Nephron progenitor cell (in vitro differentiated cells): ENCODE measurements at places on chromosomes 2 and 18.
A peak's percentile ranks its signal among the peaks of the same experiment; 100 is the strongest.

GRCh38 chr18:60188958-60189357 lies 183.6 kb downstream of the MC4R start:
- no peak for DNase-seq

GRCh38 chr2:58501371-58502160 lies 260.4 kb upstream of the FANCL start:
- no peak for DNase-seq

- no peak for DNase-seq
Observed at GRCh38 chr2:127217470-127218325, 2.4 kb downstream of the CYP27C1 start.

DNA sequence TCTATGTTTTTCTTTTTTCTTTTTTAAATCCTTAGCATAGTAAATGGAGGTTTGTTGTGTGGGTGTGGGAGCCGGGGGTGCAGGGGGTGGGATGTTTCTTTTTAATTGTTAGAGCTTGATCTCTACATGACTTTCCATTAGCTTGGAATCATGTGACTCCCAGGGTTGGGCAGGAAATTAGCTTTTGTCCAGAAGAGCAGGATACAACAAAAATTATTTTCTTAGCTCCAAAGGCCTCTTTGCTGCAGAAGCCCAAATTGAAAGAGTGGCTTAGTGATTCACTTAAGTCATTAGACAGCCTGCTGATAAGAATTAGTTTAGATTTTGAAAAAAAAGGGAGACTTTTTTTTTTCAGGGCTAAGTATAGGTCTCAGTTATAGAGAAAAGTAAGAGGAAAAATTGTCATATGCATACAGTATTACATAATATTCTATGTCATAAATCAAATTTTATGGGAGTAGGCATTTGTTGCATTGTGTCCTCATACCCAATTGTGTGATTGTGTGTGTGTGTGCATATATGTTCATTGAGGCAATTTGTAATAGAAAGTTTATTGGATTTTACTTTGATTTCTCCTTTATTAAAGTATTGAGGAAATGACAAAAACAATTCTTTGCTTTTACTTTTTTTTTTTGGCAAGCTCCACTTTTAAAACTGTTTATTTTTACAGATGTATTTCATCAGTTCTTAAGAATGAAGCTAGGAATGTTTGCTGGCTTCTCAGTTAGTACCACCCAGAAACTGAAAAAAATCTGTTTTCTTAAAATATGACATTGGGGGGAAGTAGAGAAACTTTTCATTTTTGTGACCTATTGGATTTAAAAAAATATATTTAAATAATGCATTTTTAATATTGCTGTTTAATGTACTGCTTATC lies 47.4 kb downstream of the TSPYL6 start:
- no peak for DNase-seq

DNA sequence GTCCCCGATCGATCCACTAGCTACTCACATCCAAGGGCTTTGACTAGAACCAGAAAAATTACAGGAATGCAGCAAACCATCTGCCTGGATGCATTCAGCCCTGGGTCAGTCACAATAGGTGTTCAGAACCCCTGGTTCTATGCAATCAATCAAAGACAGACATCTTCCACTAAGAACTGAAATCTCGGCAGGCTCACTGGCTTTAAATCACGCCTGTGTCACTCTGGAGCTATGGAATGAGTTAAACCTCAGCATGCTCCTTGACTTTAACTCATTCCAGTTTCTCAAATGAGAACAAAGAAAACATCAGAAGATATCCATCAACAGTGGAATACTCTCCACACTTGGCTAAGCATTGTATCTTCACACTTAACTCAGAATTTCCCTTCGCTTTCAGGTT lies 68.1 kb upstream of the SPTBN1 start:
- DNase-seq = peak; percentile 15

- no peak for DNase-seq
Observed at GRCh38 chr2:156625360-156626170, 189.4 kb downstream of the GPD2 start.

- no peak for DNase-seq
Observed at GRCh38 chr2:100783987-100784386, 36.0 kb upstream of the NPAS2 start.

DNA sequence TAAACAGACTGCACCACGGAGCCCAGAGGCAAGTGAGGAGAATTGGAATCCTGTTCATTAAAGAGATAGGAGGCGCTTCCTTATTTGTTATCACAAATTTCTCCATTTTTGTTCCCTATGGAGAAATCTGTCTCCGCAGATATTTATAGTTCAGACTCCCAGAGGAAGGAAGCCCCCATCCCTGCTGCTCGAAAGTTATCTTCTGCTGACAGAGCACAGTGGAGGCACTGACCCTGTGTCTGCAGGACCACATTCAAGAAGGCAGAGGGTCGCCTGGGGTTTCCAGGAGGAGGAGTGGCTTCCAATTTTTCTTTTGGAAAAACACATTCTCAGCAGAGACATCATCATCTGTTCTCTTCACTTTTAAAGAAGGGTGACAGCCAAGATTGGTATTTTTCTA lies 73.0 kb upstream of the GPR45 start:
- no peak for DNase-seq

DNA sequence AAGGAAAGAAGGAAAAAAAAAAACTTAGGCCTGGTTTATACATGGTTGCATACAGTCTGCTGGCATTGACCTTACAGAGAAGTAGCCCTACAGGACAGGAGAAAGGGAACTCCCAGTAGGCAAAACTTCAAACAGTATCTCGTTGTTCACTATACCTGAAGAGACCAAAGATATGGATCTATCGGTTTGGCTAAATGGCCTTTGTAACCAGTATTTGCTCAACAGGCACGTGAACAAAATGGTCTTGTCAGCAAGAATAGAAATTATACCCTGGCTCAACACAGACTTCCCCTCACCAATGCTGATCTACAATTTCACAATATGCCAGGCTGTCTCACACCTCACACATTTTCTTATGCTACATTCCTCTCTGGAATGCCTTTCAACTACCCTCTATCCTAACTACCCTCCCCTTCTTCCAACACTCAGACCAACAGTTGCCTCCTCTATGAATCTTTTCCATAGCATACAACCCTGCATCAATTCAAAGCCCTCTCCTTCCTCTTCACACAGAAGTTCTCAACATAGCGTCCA lies 13.7 kb downstream of the HYCC2 start:
- no peak for DNase-seq

- no peak for DNase-seq
Observed at GRCh38 chr18:3273042-3273441, 11.1 kb downstream of the MYL12B start.

GRCh38 chr2:58558881-58559280 lies 317.8 kb upstream of the FANCL start:
- no peak for DNase-seq

- no peak for DNase-seq
Observed at GRCh38 chr2:11667866-11668637, 1.9 kb downstream of the NTSR2 start.

GRCh38 chr2:16050261-16050907 lies 110.0 kb downstream of the MYCN start:
- DNase-seq = no peak

GRCh38 chr2:46798998-46799698 lies 116.5 kb downstream of the MCFD2 start:
- no peak for DNase-seq
